SW480 (cell line): ENCODE measurements at places on chromosomes 11 and 22.

- DNase-seq, result no peak
Measured at GRCh38 chr11:115759622-115760460, 255.6 kb upstream of the CADM1 start.

- no peak for DNase-seq
Measured at GRCh38 chr11:121636081-121636799, 183.5 kb upstream of the SORL1-AS1 start.

DNA sequence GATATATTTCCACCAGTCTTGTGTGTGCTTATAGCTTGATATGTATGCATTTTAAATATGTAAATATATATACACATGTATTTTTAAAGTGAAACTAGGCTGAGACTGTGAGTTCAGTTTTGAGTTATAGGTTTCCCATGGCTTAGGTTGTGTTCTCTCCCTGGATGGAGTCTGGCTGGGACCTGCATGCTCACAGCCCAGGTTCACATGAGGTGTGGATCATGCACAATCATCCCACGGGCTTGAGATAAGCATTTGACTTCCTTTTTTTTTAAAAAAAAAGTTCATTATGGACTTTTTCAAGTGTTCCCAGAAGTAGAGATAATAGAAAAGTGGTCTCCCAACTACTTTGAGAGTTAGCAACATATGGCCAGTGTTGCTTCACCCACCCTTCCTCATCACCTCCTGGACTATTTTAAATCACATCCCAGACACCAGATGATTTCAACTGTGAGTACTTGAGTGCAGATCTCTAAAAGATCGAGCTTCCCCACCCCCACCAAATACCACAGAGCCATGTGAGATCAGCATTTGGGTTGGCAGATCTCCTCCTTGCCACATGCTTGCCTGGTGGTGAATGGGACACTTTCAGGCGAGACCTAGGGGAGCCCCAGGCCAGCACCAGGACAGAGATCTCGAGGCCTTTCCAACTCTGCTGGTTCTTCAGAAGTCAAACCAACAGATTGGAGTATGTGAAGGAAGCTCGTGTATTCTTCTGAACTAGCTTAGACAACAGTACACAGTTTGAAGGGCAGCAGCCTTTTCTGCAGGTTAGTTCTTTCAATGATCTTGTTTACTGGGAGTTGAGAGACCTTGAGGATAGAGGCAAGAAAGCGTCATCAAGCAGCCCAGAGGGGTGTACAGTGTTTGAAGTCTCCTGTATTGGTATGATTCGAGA lies 15.9 kb downstream of the MED15 start:
- DNase-seq, result no peak

DNA sequence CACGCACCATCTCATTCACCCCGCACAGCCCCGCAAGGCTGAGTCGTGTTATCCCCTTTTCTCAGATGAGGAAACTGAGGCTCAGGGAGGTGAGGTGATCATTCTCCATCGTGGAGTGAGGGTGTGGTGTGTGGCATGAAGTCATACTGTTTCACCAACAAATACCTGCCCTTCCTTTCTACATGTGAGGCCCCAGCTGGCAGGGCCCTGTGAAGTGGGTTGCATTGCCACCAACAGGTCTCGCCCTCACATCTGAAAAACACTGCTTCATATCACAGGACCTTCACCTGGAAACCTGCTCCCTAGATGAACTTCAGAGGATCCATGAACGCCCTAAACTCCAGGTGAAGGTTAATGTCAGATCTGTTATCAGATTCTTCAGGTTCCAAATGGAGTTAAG lies 4.3 kb downstream of the SSTR3 start:
- DNase-seq, result no peak

DNA sequence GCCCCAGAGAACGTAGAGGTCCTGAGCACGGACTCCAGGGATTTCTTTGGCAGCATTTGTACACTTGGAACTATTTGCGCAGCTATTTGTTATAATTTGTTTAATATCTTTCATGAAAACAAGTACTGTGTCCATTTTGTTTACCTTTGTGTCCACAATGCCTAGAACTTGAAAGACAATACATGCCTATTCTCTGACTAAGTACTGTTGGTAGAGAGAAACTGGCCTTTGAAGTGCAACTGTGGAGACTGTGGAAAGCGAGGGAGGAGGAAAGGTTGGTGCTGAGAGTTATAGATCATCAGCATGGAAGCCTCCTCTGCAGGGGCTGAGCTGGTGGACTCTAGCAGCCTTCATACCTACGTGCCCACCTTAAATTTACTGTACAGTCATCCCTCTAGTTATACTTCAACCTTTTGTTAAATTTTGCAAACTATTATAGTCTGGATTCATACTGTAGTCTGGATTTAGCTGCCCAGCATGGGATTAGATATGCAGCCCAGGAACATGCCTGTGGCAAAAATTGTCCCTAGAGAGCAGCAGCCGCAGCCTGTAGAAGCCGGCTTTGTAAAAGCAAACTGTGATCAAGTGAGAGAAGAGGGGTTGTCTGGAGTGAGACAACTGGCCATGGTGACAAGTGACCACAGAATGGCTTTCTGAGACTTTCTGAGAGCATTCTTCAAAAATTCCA lies 24.2 kb upstream of the YAP1 start:
- DNase-seq, result peak; percentile 96

DNA sequence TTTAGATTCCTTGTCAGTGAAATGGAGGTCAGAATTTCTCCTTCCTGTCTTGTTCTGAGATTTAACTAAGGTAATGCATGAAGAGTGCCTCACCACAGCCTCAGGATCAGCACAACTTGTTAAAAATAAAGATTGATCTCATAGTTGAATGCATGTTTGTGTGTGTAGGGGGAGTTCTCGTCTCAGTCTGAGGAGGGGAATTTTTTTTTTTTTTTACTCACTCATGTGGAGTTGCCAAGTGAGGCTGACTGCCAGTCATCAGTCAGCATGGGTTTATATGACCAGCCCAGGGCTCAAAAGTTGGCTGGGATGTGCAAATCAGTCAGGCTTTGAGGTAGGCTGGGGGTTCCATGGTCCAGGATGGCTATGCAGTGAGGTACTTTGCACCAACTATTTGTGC lies 113.2 kb downstream of the FANCF start:
- DNase-seq, result no peak

- peak; percentile 9 for DNase-seq
Measured at GRCh38 chr11:107683807-107684206, 28.0 kb downstream of the SLN start.

- no peak for DNase-seq
Measured at GRCh38 chr11:108766596-108767173, 101.8 kb downstream of the DDX10 start.

GRCh38 chr11:67273260-67273990 lies 7.2 kb downstream of the GRK2 start:
- no peak for DNase-seq

DNA sequence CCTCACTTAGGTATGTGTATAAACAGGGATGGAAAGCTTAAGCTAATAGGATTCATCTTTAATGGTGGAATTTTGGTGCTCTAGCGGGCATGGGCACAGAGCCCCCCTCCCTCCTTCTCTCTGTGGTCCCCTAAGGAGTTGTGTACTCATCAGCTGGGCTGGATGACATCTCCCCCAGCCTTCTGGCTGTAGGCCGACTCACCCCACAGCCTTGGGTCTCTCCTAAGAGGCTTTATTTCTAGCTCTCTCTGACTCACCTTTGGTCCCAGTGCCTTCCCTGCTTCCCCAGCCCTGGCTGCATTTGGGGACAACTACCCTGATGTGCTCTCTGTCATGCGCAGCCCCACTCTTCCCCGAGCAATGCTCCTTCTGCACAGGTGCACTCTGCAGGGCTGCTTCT lies 26.9 kb downstream of the SLC6A5 start:
- DNase-seq, result no peak

- DNase-seq, result no peak
Measured at GRCh38 chr11:21122523-21122922, 453.1 kb downstream of the NELL1 start.

- DNase-seq, result peak; percentile 16
Measured at GRCh38 chr11:95680169-95680929, 109.2 kb downstream of the FAM76B start.

- peak; percentile 78 for DNase-seq
Measured at GRCh38 chr11:66388780-66389386, 17.3 kb upstream of the SLC29A2 start.

DNA sequence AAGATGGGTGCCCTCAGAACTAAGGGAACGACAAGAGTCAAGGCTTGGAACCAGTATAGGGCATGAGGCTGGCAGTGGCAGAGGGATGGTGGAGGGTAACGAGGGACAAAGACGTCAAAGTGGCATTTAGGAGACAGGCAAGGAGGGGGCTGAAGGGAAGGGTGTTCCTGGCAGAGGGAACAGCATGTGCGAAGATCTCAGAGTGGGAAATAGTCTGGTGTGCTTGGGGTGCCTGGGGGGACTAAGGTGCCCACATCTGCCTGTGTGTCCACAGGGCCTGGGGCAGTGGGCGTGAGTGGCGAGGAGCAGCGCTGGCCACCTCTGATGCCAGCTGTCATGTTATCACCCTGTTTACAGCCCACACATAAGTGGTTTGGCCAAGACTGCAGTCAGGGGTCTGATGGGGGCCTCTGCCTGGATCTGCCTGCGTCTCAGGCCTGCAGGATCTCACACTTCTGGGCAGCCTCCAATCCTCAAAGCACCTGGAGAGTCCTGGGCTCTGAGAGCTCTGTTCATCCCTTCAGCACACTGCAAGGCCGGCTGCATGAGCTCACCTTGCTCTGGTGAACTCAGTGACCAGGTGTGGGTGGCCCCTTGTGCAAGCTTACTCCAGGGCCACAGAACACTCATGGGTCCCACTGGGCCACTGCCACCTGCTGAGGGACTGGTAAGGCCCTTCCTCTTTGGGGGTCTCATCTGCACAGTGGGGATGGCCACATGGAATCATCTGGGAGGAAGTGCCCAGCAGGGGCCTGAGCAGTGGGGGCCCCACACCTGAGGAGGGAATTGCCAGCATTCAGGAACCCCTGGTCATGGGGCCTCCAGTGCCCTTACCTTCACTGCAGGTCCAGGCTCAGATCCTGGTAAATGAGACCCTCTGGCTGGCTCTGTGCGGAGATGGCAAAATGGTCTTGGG lies 89.7 kb upstream of the SHISAL1 start:
- no peak for DNase-seq

DNA sequence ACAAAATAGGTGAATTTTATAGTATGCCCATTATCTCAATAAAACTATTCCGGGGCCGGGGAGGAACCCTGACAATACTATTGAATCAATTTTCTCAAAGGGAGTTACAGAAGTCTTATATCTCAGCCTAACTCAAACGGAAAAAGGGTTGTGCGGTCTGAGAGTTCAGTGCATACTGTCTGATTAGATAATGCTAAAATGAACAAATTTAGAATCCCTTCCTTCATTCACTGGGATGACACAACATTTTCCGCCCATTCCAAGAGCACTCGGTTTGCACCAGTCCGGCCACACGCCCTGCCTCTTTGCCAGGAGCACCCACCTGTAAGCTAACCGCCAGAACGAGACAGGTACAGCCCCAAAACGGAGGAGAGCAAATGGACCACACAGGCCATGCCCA lies 50.0 kb upstream of the NFRKB start:
- no peak for DNase-seq

DNA sequence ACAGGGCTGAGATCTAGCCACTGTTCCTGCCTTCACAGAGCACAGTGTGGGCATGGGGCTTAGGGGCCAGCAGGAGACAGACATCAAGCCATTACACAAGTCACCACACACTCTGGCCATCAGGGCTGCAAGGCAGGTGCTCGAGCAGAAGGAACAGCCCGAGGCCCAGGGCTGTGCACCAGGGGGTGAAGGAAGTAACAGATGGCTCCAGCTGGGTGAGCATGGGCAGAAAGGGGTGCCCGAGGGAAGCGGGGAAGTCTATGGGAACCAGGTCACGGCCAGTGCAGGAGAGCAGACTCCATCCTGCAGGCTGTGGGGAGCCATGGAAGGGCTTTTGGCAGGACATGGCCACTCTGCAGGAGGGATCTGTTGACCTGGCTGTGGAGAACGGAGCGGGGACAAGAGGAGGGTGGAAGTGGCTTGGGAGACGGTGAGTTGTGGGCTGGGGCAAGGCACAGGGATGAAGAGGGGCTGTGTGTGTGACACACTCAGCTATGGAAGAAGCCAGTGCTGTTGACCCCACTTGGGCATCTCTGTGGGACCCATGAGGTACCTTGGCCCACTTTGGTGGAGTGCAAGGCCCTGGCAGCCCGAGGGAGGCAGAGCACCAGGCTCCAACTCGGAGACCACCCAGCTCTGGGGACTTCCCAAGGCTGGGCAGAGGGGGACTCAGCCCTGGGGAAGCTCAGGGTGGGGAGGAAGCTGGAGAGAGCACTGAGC lies 3.6 kb downstream of the C11orf68 start:
- no peak for DNase-seq

DNA sequence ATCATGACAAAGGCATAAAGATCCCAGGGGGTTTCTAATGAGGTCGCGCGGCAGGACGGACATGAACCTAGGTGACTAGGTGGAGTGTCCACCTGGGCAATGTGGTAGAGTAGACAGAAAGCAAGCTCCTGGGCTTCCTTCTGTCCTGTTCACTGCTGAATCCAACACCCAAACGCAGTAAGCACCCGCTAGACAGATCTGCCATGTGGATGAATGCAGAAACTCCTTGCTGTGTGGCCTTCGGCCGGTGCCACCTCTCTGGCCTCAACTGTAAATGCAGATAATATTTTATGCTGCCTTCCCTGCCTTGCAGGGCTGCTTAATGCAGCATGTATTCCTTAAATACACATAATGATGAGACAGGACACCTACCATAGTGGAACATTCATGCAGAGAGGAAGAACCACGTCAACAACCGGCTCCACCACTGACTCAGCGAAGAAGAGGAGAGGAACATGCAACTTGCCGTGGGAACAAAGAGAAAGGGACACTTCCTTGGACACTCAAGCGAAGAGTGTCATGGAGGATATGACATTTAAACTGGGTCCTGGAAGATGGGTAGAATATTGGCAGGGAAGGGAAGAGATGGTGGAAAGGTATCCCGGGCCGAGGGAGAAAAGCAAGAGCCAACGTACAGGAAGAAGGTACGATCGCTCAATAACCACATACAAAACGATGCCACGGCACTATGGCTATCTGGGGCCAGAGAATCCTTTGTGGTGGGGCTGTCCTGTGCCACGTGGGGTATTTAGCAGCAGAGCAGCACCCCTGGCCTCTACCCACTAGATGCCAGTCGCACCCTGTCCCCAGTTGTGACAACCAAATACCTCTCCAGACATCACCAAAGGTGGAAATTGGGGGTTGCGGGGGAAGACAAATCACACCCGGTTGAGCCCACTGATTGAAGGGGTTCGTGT lies 30.8 kb downstream of the MYH9 start:
- DNase-seq, result no peak
